ENCODE measurements at places on chromosomes 12 and 14.

GRCh38 chr14:46404865-46405811 is 246.4 kb downstream of the RPL10L start:
- DNase-seq: no peak

DNA sequence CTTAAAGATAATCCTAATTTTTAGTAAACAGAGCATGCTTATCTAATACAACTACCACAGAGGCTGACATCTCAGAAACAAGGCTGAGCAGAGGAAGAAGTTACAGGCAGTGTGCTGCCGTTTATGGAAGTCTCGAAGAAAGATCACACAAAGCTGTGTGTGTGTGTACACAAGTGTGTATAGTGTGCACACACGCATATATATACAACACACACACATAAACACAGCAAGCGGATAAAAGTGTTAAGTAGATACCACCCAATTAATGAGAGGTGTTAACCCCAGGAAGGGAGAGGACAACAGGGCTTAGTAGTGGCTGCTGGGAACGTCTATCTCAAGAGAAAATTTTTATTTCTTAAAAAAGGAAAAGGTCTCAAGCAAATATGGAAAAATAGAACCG is 15.3 kb downstream of the CCDC88C start:
- DNase-seq: no peak

- no peak for DNase-seq
Measured at GRCh38 chr14:78141590-78141989, 28.6 kb upstream of the NRXN3 start.

DNA sequence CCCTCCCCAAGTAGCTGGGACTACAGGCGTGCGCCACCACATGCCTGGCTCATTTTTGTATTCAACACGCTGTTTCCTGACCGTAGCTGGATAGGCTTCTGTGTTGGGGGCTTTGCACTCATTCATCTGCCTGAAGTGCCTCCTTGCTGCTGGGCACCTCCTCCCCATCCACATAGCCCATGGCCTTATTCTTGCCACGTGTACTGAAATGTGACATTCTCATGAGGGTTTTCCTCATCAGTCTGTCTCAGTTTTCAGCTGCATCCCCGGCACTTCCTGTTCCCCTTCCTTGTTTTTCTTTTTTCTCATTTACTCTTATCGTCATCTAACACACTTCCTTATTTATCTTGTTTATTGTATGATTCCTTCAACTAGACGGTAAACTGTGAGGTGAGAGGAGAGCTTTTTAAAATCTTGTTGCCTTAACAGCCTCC is 36.6 kb downstream of the RCOR1 start:
- no peak for DNase-seq

DNA sequence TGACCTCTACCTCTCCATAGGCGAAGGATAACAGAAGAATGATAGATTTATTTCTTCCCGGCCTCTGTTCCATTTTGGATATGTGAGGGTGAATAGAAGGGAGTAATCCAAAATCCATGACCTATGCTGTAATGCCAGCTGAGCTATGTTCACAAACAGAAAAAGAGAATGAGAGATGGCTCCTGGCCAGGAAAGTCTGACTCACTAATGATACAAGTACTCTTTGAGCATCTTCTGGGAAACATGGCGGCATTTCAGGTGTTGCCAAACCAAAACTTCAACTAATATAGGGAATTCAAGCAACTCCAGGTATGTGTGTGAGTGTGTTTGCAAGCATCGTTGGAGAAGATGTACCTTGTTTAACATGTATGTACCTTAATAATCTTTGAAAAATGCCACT is 55.1 kb downstream of the MED13L start:
- no peak for DNase-seq

DNA sequence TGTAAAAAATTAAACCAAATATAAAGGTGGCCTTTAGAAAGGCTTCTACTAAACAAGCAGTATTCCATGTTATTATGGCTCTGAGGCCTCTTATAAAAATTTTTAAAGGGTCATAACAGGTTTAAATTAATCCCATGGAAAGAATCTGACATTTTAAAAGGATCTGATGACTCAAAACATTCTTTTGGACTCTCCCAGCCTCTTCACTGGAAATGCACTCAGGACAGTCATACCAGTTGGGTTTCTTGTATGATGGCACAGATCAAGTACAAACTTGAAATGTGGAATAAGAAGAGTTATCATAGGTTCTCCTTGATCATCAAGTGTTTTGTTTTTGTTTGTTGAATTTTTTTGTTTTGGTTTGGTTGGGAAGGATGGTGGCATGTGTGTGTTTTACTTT is 50.8 kb downstream of the PPP2R5E start:
- DNase-seq: no peak

DNA sequence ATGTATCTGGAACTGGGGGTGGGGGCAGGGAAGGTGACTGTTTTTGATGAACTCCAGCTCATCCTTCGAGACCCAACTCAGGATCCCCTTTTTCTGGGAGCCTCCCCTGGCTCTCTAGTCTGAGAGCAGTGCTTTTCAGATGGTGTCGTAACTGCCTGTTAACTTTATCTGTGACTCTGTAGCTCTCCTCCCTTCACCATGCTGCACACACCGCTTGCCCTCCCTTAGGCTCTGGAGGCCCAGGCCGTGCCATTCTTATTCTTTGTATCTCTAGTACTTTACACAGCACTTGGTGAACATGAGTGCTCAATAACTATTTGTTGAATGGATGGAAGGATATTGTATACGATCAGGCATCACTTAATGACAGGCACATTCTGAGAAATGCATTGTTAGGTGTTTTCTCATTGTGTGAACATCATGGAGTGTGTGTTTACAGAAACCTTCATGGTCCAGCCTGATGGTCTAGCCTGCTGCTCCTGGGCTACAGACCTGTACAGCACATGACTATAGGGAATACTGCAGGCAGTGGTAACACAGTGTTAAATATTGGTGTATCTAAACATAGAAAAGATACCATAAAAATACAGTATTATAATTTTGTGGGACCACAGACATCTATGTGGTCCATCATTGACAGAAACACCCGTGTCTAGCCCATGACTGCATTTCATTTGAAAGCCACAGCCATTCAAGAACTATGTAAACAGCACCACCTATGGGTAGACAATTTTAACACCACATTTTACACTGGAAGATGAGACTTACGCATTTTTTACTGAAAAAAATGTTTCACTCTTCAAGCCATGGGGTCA is 91.8 kb downstream of the EML1 start:
- peak; percentile 61 for DNase-seq

GRCh38 chr12:5513406-5513805 is 81.5 kb downstream of the NTF3 start:
- no peak for DNase-seq

DNA sequence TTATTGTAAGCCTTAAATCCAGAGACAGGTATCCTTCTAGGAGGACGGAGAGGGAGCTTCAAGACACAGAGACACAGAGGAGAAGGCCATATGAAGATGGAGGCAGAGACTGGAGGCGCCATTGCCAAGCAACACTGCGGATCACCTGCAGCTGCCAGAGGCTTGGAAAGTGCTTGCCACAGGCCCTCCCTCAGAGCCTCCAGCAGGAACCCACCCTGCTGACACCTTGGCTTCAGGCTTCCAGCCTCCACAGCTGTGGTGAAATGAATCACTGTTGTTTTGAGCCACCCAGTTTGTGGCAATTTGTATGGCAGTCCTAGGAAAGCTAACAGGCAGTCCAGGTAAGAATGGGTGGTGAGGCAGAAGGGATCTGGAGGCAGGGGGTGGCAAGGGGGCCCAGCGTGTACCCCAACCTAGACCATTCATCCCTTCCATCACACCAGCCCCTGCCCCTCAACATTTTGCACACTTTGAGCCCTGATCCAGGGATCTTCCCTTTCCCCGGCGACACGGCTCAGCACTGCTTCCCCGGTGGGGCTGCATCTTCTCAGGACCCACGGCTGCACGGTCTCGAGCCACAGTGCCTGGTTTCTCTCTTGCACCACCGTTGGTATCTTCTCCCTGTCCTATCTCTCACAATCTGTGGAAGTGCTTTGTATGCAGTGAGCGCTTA is 22.3 kb upstream of the BCDIN3D start:
- DNase-seq: no peak

DNA sequence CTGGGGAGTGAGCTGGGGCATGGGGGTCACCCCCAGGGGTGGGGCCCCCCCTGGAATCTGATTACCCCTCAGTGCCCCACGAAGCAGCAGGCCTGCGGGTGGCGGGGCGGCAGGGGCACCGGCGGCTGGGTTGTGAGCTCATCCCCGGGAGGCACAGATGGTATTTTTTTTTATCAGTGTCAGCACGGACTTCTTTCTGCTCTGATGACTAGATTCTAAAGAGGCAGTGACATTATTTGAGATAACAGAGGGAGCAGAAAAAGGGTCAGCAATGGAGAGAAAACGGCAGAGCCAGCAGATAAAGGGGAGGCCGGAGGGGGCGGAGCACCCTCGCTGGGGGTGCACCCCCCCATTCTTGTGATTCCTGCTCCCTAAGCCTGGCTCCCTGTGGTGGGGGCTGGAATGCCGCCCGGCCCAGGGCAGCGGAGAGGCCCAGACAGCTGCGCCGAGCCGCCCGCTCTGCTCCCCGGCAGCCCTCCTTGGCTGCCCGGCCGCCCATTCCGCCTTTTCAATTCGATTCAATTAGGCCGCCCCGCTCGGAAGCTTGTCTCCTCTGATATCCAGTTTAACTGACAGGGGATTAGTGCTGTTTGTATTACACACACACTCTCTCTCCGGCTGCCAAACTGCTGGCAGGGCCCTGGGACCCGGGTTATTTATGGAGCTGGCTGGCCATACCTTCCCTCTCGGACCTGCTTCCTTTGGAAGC is 32.9 kb downstream of the MVK start:
- DNase-seq: no peak

GRCh38 chr14:76022991-76023390 is 37.4 kb downstream of the IFT43 start:
- no peak for DNase-seq

- DNase-seq: no peak
Measured at GRCh38 chr12:50065726-50066310, 8.4 kb downstream of the ASIC1 start.

GRCh38 chr12:23704992-23705943 is 244.2 kb downstream of the SOX5 start:
- no peak for DNase-seq

DNA sequence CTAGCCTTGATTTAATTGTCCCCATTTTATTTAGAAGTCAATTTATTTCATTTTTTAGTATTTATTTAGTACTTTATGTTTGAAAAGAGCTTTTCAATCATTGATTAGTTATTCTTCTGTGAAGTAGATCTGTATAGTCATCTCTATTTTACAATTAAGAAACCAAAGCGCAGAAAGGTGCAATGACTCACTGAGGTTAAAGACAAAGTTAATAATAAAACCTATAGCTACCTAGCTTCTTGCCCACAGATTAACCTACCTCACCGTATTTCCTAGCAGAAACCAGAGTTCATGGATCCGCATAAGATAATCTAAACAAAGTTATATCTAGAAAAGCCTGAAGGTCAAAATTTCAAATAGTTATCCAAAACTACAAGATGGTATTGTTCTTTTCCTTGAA is 176.4 kb downstream of the GRIN2B start:
- no peak for DNase-seq

- no peak for DNase-seq
Measured at GRCh38 chr12:15389561-15389960, 67.3 kb downstream of the PTPRO start.

- no peak for DNase-seq
Measured at GRCh38 chr14:104442107-104442551, 137.4 kb upstream of the C14orf180 start.

GRCh38 chr12:102396276-102396675 is 84.1 kb downstream of the IGF1 start:
- DNase-seq: no peak

DNA sequence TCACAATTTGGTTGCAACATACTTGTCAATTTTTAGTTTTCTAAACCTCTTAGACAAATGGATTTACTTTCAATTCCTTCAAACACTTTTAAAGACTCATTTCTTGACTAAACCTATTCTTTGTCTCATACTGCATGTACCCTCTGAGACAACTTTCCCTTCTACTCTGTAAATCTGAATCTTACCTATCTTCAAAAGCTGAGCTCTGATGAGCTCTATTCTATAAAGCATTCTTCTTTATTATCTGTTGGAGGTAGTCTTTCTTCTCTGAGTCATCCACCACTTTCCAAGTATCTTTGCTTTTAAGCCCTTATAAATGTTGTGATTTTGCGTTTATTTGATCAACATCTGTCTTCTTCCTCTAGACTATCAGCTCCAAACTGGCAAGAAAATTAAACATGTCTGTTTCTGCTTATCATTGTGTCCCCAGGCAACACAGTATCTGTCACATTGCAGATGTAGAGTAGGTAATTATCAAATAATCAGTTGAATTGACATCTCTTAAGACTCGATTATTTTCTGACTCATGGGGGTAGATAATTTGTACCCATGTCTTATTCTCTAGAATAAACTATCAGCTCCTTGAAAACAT is 265.6 kb upstream of the FAR2 start:
- no peak for DNase-seq

DNA sequence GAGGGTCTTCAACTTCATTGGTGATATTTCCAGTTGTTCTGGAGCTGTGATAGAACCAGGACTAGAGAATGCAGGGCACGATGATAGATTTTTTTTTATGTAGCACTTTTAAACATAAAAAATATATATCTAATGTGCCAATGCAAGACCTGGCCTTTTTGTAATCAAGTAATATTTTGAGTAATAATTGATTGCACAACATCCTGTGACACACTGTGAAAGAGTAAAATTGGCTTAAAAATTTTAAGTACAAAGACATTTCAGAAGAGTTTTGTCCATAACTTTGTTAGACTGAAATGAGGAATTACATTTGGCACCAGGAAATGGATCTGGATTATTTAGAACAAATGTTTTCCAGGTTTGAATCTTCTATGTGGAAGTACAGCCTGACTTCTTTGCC is 22.1 kb downstream of the PRKCH start:
- DNase-seq: no peak

DNA sequence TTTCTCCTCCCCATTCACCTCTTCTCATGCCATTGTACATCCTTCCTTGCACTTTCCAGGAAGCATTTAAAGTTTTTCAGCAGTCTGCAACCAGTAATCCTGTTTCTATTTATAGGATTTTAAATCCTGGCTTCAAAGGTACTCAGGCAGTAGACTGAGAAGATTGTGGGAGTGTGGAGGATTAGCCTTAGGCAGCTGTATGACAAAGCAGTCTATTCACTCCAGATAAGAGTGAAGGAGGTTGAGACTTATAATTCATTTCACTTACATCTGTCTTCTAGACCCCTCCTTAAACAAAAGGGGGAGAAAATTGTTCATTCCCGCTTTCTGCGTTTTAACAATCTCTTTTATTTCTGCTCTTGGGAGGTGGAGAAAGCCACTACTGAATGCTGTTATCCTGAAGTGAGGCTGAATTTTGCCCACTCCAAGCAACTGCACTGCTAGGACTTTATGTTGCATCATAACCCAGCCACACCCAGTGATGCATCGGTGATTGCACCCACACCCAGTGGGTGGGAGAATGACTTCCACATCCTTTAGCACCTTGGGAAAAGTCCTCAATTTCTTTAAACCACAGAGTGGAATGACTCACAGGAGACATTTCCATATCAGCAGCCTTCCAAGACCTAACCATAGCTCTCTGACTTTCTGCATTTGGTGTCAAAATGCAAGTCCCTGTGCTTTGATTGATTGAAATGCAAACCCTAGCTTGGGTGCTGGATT is 382.5 kb upstream of the ATP2B1 start:
- DNase-seq: peak; percentile 38

GRCh38 chr14:97137705-97138104 is 340.5 kb downstream of the VRK1 start:
- peak; percentile 48 for DNase-seq

- DNase-seq: peak; percentile 28
Measured at GRCh38 chr12:54383041-54383609, 1.4 kb downstream of the ZNF385A start.

Measured in activated CD4-positive, alpha-beta T cell treated with anti-CD3 and anti-CD28 coated beads, Interleukin-2, amount 50 U/mL, for 16 hours (primary cell).